ENCODE measurements at places on chromosomes 6 and 20.

GRCh38 chr20:20174089-20174835 is 121.9 kb downstream of the CFAP61 start:
- no peak for DNase-seq

- DNase-seq: no peak
Observed at GRCh38 chr6:47207261-47207660, 102.4 kb downstream of the TNFRSF21 start.

DNA sequence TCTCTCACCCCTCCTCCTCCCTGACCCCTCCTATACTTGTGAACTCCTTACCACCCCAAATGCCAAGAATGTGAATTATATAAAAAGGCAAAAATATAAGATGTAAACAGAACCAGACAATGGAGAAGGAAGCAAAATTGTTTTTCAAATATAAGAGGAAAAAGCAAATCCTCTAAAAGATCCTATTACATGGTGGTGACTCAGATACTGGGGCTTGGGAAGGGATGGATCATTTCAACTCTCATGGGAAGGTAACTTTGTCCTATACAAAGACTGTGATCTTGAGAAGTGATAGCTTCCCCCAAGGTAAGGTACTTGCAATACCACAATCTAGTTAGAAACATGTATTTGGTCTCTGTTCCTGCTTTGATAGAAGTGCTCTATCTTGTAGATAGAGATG is 24.6 kb upstream of the TNFRSF21 start:
- no peak for DNase-seq

DNA sequence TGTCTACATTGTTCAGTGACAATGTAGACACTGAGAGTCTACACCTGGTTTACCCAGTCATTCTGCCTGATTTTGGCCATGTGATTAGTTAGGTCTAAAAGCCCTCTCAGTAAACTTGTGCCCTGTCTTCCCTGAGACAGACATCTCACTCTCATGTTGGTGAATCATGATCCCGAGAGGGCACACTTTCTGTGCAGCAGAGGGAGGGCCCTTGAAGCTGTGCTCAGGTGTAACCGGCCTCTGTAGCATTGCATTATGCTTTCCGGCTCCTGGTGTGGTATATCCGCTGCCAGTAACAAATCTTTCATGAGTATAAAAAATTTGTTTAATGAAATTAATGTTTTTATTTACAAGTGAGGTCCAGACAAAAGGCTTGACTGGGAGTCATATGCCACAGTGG is 85.0 kb downstream of the RALGAPA2 start:
- no peak for DNase-seq

- DNase-seq: no peak
Observed at GRCh38 chr20:40713508-40713907, 24.5 kb upstream of the MAFB start.

- no peak for DNase-seq
Observed at GRCh38 chr20:13749811-13750210, 34.9 kb downstream of the ESF1 start.

DNA sequence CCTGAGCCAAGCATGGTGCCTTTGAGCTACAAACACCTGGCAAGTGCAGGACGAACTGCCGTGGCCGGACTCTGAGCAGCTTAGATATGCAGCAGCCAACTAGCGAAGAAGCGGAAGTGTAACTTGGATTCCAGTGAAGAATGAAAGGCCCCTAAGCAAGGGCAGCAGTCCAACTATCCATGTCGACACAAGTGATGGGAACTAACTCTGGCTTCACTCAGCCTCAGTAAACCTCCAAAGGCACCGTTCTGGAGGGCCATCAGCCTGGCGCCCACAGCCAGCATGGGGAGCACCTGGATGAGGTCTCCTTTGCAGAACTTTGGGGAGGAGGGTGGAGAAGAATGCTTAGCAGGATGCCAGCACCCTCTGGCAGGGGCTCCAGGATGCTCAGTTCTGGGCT is 78.4 kb upstream of the MLN start:
- no peak for DNase-seq

- no peak for DNase-seq
Observed at GRCh38 chr6:113457751-113458150, 399.4 kb upstream of the MARCKS start.

DNA sequence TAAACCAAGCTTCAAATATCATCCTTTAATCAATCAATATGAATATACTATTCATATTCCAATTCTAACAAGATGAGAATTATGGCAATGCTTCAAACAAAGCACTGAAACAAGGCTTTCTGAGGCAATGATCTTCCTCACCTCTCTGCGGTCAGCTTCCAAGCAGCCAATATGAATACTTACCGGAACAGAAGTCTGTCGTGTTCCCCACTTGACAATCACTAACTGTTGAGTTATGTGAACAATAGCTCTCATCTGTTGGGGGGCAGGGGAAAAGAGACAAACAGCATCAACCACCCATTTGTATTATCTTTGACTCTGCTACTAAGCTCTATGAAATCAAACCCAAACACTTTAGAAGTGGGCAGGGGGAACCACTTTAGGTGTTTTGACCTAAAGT is 4.5 kb downstream of the CD164 start:
- DNase-seq: no peak

GRCh38 chr20:63840405-63840828 is 9.4 kb upstream of the ZBTB46 start:
- no peak for DNase-seq
